ENCODE measurements at places on chromosomes 3 and 15. TPM values are rescaled to one million over a fixed set of nuclear protein-coding genes. Genes with fewer than 3 reads are reported as not detected.

C3orf52 gene
- 4.0 TPM for total RNA-seq

TMEM108 gene
- total RNA-seq, result 0.36 TPM

CCDC39 gene
- total RNA-seq, result not detected

FANCD2OS gene
- not detected for total RNA-seq

SYNPR gene
- not detected for total RNA-seq

AGTR1 gene
- total RNA-seq, result 13.3 TPM

CCR5 gene
- not detected for total RNA-seq

DNAH12 gene
- under 0.01 TPM for total RNA-seq

FOXB1 gene
- not detected for total RNA-seq

EBLN2 gene
- 6.2 TPM for total RNA-seq

CPNE4 gene
- not detected for total RNA-seq

ACSBG1 gene
- total RNA-seq, result under 0.01 TPM

SLC28A1 gene
- total RNA-seq, result not detected

PARP3 gene
- 39.2 TPM for total RNA-seq

FAM81A gene
- total RNA-seq, result 0.72 TPM

PRSS50 gene
- not detected for total RNA-seq

UNC13C gene
- total RNA-seq, result under 0.01 TPM

SCAANT1 gene
- total RNA-seq, result not detected
